ENCODE measurements at places on chromosomes 5 and 9. TPM values are rescaled to one million over a fixed set of nuclear protein-coding genes. Genes with fewer than 3 reads are reported as not detected.

FIBCD1 gene
- 14.4 TPM for total RNA-seq

PCDHB13 gene
- total RNA-seq, result 0.06 TPM

CCNO gene
- total RNA-seq, result 8.6 TPM

OR1Q1 gene
- total RNA-seq, result not detected

WHRN gene
- 6.9 TPM for total RNA-seq

ST8SIA4 gene
- total RNA-seq, result 0.74 TPM

CDC25C gene
- total RNA-seq, result 12.0 TPM

PTGS1 gene
- 1.3 TPM for total RNA-seq

ERAP2 gene
- total RNA-seq, result 1.2 TPM

ORM1 gene
- not detected for total RNA-seq

SPATA31E1 gene
- total RNA-seq, result not detected

WDR70 gene
- total RNA-seq, result 9.3 TPM

ENTREP1 gene
- total RNA-seq, result 0.58 TPM

TBC1D2 gene
- total RNA-seq, result 11.2 TPM

NIPAL4 gene
- total RNA-seq, result 11.0 TPM

AHRR gene
- total RNA-seq, result 3.5 TPM

ORM2 gene
- not detected for total RNA-seq

FGD3 gene
- total RNA-seq, result 0.23 TPM

PRKAA1 gene
- 64.0 TPM for total RNA-seq

PCA3 gene
- total RNA-seq, result not detected

PAEP gene
- total RNA-seq, result 0.20 TPM
